ENCODE measurements at places on chromosomes 4 and X.

DNA sequence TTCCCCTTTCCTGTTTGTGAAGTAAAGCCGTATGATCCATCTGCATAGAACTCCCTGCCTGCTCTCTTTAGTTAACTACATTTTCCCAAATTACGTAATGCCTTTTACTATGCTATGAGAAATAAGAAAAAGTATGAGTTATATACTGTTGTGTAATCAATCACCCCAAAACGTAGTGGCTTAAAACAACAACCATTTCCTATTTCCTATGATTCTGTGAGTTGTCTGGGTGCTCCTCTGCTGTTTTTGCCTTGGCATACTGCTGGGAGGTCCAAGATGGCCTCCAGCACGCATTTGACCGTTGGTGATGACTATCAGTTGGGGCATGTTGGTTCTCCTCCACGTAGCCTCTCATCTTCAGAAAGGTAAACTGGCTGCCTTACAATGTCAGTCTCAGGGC is 39.8 kb downstream of the BBS12 start:
- no peak overlapping the region for H3K4me3 ChIP-seq
- H3K36me3 ChIP-seq = no peaks in the 10 kb centered on the region
- no peaks in the 10 kb centered on the region for H3K27me3 ChIP-seq
- H3K27ac ChIP-seq = no peak overlapping the region
- peaks cover 20% of the 10 kb centered on the region for H3K4me1 ChIP-seq

DNA sequence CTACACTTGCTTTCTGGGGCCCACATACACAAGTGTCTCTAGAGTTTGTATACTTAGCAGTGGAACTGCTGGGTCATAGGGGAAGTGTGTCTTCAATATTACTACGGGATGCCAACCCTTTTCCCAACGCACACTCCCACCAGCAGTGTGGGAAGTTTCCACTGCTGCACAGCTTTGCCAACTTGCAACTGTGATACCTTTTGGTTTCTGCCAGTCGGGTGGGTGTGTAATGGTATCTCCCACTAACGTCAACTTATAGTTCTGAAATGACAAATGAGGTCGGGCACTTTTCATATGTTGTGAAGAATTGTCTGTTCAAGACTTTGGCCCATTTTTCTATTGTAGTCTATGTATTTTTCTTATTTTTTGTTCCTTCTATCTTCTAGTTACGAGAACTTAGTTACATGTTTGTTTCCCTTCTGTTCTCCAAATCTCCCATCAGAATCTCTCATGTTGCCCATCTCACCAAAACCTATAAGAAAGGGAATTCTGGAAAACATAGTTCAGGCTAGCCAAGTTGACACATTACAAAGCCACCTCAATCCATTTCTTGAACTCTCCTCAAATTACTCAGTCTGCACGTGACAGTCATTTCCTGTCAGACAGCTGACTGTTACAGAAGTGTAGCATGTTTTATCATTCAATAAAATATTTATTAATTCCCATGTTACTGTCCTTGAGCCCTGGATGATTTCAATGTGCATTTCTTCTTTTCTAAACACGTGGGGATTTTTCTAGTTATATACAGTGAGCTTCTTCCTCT is 30.7 kb downstream of the PNMA6E start:
- H3K4me3 ChIP-seq = no peak overlapping the region
- DNase-seq = no peak
- H3K4me1 ChIP-seq = peaks cover 6% of the 10 kb centered on the region
- no peak overlapping the region for H3K27ac ChIP-seq
- H3K36me3 ChIP-seq = no peaks in the 10 kb centered on the region
- H3K27me3 ChIP-seq = peaks cover 7% of the 10 kb centered on the region

GRCh38 chrX:30027636-30028035 is 187.7 kb upstream of the MAGEB2 start:
- H3K4me3 ChIP-seq = no peak overlapping the region
- H3K4me1 ChIP-seq = peaks cover 3% of the 10 kb centered on the region
- no peaks in the 10 kb centered on the region for H3K36me3 ChIP-seq
- no peak overlapping the region for H3K27ac ChIP-seq
- H3K27me3 ChIP-seq = no peaks in the 10 kb centered on the region

- H3K4me1 ChIP-seq = no peaks in the 10 kb centered on the region
- DNase-seq = no peak
- no peak overlapping the region for H3K27ac ChIP-seq
- no peaks in the 10 kb centered on the region for H3K27me3 ChIP-seq
- H3K4me3 ChIP-seq = no peak overlapping the region
Observed at GRCh38 chrX:57573754-57574153, 18.1 kb upstream of the ZXDB start.

Data from mesothelial cell of epicardium (in vitro differentiated cells).